ENCODE measurements at places on chromosomes 2 and 18. TPM values are rescaled to one million over a fixed set of nuclear protein-coding genes. Genes with fewer than 3 reads are reported as not detected.

MAP2 gene
- not detected for total RNA-seq

KDM3A gene
- total RNA-seq = 53.2 TPM

RAB6C gene
- total RNA-seq = not detected

HES6 gene
- total RNA-seq = 56.0 TPM

ALPP gene
- 6.2 TPM for total RNA-seq

UBE2E3 gene
- 119 TPM for total RNA-seq

SPATA3 gene
- total RNA-seq = not detected

CXCR1 gene
- total RNA-seq = not detected

TBR1 gene
- total RNA-seq = not detected

BCL2 gene
- 9.9 TPM for total RNA-seq

HAAO gene
- not detected for total RNA-seq

SNTG2 gene
- not detected for total RNA-seq

NT5DC4 gene
- not detected for total RNA-seq

CYRIA gene
- total RNA-seq = not detected

TMEM163 gene
- total RNA-seq = not detected

CPO gene
- 0.62 TPM for total RNA-seq

CYP26B1 gene
- total RNA-seq = not detected

RAB11FIP5 gene
- total RNA-seq = 19.0 TPM

TMEFF2 gene
- not detected for total RNA-seq

ATP8B1 gene
- not detected for total RNA-seq

SRD5A2 gene
- not detected for total RNA-seq

XPO1 gene
- 201 TPM for total RNA-seq

EIPR1 gene
- total RNA-seq = 54.5 TPM

PCARE gene
- total RNA-seq = not detected

LYG1 gene
- total RNA-seq = not detected

SLC11A1 gene
- total RNA-seq = 0.12 TPM

SLC14A1 gene
- not detected for total RNA-seq

COBLL1 gene
- total RNA-seq = not detected

DES gene
- not detected for total RNA-seq

ASXL3 gene
- not detected for total RNA-seq

BMP10 gene
- not detected for total RNA-seq

BUB1 gene
- 147 TPM for total RNA-seq

CAPN14 gene
- total RNA-seq = not detected

RIT2 gene
- not detected for total RNA-seq

SERPINB7 gene
- total RNA-seq = not detected

EFHD1 gene
- 4.2 TPM for total RNA-seq

AQP12B gene
- total RNA-seq = not detected

PPP1R1C gene
- total RNA-seq = not detected

TXNDC2 gene
- total RNA-seq = 0.06 TPM

ITGB6 gene
- not detected for total RNA-seq

SKOR2 gene
- not detected for total RNA-seq

STK16 gene
- total RNA-seq = 38.1 TPM

CDH20 gene
- not detected for total RNA-seq

PARD6G gene
- 9.2 TPM for total RNA-seq

TUBB8B gene
- 5.3 TPM for total RNA-seq

IGFBP2 gene
- 134 TPM for total RNA-seq

TMEM169 gene
- total RNA-seq = 0.12 TPM

MATN3 gene
- not detected for total RNA-seq

IL1F10 gene
- total RNA-seq = not detected

SLC40A1 gene
- 0.92 TPM for total RNA-seq

TFCP2L1 gene
- not detected for total RNA-seq

FOXI3 gene
- not detected for total RNA-seq

CSRNP3 gene
- not detected for total RNA-seq

ST6GAL2 gene
- not detected for total RNA-seq

EVX2 gene
- not detected for total RNA-seq

MYO5B gene
- total RNA-seq = not detected

CYS1 gene
- 11.2 TPM for total RNA-seq

OSBPL1A gene
- total RNA-seq = 78.6 TPM

PNO1 gene
- total RNA-seq = 34.1 TPM
